ENCODE measurements at places on chromosomes 12 and 14. TPM values are rescaled to one million over a fixed set of nuclear protein-coding genes. Genes with fewer than 3 reads are reported as not detected.

The IFI27 gene
- total RNA-seq, result 0.39 TPM

The SYNE2 gene
- total RNA-seq, result 51.6 TPM

The SMAGP gene
- total RNA-seq, result 7.9 TPM

The RNF212B gene
- total RNA-seq, result not detected

The ANO2 gene
- total RNA-seq, result 0.39 TPM

The SAV1 gene
- total RNA-seq, result 13.0 TPM

The MMP17 gene
- 2.0 TPM for total RNA-seq

The DERA gene
- 43.2 TPM for total RNA-seq

The PACS2 gene
- total RNA-seq, result 50.4 TPM

The GNS gene
- 106 TPM for total RNA-seq

The SMIM41 gene
- 0.39 TPM for total RNA-seq

The OGFOD2 gene
- total RNA-seq, result 9.7 TPM

The C1QL4 gene
- not detected for total RNA-seq

The MANSC4 gene
- total RNA-seq, result not detected

The NOXRED1 gene
- 1.2 TPM for total RNA-seq

The SLC16A7 gene
- total RNA-seq, result 7.9 TPM

The ERG28 gene
- 5.1 TPM for total RNA-seq

The TAS2R43 gene
- total RNA-seq, result 2.0 TPM

The CDCA3 gene
- total RNA-seq, result 7.9 TPM

The KRT81 gene
- total RNA-seq, result not detected

The FGF6 gene
- total RNA-seq, result not detected

The SUPT16H gene
- total RNA-seq, result 55.4 TPM

The ANKRD33 gene
- not detected for total RNA-seq

The AKAP5 gene
- total RNA-seq, result 0.33 TPM

The POU6F1 gene
- total RNA-seq, result 2.2 TPM

The B4GALNT1 gene
- 0.22 TPM for total RNA-seq

The MIPOL1 gene
- 11.8 TPM for total RNA-seq

The TPPP2 gene
- total RNA-seq, result not detected

The SLC2A14 gene
- total RNA-seq, result not detected

The TNFAIP2 gene
- total RNA-seq, result 12.3 TPM

The CISTR gene
- not detected for total RNA-seq

The ART4 gene
- total RNA-seq, result 86.0 TPM

The PEX5 gene
- total RNA-seq, result 22.0 TPM

The SERPINA6 gene
- total RNA-seq, result not detected

The AICDA gene
- not detected for total RNA-seq

The DNAI7 gene
- 0.22 TPM for total RNA-seq

The AQP6 gene
- total RNA-seq, result not detected

The CMKLR1 gene
- not detected for total RNA-seq

The SLCO1B1 gene
- not detected for total RNA-seq

The TRHDE gene
- total RNA-seq, result 1.7 TPM

The PMCH gene
- total RNA-seq, result not detected

The OSBPL8 gene
- 56.9 TPM for total RNA-seq

The CLEC1B gene
- 0.33 TPM for total RNA-seq

The KLRC1 gene
- 0.39 TPM for total RNA-seq

The FAM90A1 gene
- 0.11 TPM for total RNA-seq

The SOAT2 gene
- not detected for total RNA-seq

The GPR33 gene
- not detected for total RNA-seq

The EGLN3 gene
- 8.2 TPM for total RNA-seq

The ADAMTS20 gene
- total RNA-seq, result not detected

The FLVCR2 gene
- total RNA-seq, result 4.7 TPM

The CD4 gene
- total RNA-seq, result 0.98 TPM

The KRT6C gene
- 6.3 TPM for total RNA-seq

The PPM1H gene
- 1.3 TPM for total RNA-seq

The ATP2A2 gene
- total RNA-seq, result 141 TPM

The BCL11B gene
- total RNA-seq, result 2.0 TPM

The IL31 gene
- total RNA-seq, result not detected
